ENCODE measurements at places on chromosomes 11 and 22. TPM values are rescaled to one million over a fixed set of nuclear protein-coding genes. Genes with fewer than 3 reads are reported as not detected.

MOV10L1 gene
- total RNA-seq: not detected

DNA sequence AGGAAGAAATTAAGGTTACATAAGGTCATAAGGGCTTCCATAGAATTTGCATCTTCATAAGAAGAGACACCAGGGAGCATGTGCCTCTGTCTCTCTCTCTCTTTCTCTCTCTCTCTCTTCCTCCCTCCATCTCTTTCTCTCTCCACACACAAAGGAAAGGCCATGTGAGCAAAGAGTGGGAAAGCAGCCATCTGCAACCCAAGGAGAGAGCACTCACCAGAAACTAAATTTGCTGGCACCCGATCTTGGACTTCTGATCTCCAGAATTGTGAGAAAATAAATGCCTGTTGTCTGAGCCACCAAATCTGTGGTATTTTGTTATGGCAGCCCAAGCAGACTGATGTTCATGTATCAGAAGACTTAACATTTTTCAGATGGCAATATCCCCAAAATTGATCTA, 6.4 kb upstream of the KRTAP5-10 start:
- no peak for DNase-seq

DNA sequence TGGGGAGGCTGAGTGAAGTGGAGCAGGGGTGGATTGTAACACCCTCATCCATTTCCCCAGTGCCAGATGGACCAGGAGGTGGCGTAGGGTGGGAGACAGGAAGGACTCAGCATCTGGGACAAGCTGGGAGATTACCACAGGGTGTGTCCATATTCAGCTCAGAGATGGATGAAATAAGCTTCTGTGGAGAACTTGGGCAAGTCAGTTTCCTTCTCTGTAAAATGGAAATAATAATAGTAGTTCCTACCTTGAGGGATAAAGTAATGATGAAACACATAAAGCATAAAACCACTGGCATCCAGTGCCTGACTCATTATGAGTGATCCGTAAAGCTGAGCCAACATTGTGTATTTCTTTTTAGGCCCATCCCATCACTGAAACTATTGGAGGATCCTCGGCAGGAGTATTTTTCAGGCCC, 607 bp upstream of the ROBO4 start:
- peak; percentile 94 for DNase-seq

DNA sequence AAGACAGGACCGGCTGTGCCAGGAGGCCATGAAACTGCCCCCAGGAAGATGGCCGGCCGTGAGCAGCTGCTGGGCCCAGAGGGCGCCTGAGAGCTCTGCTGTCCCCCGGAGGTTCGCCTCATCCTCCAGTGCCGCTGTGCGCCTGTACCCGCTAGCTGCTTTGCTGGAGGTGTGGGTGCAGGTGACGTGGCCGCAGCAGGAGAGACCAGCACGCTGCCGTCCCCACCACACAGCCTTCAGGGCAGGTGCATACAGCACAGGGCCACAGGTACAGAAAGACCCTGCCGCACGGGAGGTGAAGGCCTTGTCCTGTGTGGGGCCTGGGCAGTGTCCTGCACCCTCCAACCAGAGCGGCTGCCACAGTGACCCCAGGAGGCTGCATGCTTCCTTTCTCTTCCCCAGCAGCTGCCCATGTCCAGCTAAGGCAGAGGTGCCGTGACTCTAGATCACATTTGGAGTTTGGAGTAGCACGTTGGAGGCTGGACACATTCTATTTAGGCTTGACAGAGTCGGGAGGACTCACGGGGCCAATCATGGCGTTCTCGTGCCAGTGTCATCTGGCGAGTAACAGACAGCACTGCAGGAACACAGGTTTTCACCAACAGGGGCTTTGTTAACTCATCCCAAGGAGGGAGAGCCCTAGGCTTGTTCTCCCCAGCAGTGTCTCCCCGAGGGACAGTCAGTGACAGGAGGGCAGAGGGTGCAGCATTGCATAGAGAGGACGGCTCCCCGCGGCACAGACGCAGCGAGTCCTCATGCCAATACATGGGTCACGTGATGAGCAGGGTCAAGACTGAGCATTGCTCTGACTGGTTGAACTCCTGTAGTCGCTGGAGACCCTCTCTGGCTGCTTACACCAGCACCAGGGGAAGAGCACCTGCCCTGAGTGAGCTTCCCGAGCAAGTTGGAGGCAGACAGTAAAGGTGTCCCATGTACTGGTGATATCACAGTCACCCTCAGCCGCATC, 18.7 kb upstream of the PANX2 start:
- no peak for DNase-seq

DNA sequence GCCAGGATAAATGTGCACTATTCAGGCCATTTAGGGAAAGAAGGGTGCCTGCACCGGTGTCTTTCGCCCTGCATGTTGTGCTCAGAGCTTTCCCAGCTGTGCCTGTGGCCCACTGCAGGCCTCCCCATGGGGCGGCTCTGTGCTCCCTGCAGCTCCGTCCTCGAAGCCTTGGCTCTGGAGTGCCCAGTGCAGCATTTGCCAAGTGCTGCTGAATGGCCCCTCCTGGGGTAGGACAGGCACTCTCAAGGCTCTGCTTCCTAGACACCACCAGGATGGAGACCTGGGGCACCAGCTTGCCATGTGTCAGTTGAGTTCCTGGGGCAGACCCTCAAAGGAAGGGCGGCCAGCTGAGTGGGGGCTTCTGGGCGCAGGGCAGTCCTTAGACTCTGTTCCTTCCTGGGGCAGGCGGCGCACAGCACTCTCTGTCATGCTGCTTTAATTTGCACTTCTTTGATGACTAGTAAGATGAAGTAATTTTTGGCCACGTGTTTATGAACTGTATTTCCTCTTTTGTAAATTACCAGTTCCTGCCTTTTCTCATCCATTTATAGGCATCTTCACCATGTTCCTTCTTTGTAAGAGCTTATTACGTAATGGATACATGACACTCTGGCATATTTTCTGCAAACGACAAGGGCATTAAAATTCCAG, 32.1 kb upstream of the GNB1L start:
- DNase-seq: peak; percentile 32

DNA sequence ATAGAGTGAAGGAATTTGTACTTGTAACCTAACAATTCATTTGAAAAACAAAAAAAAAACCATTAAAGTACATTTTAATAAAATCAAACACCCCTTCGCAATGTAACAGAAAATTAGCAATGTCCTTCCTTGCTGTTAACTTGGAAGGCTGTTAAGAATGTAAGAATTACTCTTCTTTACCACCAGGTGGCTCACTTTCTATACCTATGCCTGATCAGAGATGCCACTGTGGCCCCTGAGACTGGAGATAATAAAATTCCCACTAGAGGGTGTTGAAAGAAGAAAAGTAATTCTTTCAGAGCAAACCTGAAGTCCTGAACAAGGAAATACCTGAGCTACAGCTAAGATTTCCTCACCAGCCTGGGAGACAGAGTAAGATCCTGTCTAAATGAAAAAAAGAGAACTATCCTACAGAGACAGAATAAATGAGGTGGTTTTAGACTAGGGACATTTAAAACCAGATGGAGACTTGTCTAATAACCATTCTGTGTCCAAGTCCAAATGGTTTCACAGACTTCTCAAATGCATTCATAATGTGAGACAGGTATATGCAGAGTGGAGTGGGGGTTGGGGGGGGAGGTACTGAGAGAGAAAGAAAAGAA, 1089.3 kb downstream of the FAM181B start:
- peak; percentile 51 for DNase-seq

DNA sequence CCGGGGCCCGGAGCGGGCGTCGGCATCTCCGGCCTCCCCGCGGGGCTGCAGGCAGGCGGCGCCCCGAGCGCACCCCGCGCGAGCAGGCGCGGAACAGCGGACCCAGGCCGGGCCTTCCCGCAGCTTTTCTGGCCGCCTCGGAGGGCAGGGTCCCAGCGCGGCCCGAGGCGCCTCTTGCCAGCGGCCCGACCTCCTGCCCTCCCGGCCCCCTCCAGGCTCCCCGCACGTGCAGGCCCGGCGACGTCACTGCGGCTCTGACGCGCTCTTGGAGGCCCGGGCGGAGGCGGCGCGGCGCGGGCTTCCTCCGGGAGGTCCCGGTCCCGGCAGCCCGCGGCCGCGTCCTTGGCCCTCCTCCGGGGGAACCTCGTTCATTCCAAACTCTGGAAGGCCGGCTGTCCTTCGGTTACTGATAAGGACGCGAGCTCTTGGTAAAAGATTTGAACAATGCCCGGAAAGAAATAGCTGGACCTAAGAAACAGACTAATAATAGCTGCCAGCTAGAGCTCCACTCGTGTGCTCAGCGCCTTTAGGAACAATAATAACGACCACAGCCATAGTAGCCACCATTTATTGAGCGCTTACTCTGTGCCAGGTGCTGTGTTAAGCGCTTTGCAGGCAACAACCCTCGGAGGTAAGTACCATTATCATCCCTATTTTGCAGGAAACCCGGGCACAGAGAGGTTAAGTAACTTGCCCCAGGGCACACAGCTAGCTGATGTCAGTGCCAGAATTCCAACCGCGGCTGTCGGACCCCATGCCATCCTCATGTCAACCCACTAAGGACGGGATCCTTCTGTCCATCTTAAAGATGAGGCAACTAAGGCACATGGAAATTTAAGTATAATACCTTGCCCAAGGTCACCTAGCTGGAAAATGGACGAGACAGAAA, 39.1 kb upstream of the CREB3L1 start:
- DNase-seq: peak; percentile 32

DNA sequence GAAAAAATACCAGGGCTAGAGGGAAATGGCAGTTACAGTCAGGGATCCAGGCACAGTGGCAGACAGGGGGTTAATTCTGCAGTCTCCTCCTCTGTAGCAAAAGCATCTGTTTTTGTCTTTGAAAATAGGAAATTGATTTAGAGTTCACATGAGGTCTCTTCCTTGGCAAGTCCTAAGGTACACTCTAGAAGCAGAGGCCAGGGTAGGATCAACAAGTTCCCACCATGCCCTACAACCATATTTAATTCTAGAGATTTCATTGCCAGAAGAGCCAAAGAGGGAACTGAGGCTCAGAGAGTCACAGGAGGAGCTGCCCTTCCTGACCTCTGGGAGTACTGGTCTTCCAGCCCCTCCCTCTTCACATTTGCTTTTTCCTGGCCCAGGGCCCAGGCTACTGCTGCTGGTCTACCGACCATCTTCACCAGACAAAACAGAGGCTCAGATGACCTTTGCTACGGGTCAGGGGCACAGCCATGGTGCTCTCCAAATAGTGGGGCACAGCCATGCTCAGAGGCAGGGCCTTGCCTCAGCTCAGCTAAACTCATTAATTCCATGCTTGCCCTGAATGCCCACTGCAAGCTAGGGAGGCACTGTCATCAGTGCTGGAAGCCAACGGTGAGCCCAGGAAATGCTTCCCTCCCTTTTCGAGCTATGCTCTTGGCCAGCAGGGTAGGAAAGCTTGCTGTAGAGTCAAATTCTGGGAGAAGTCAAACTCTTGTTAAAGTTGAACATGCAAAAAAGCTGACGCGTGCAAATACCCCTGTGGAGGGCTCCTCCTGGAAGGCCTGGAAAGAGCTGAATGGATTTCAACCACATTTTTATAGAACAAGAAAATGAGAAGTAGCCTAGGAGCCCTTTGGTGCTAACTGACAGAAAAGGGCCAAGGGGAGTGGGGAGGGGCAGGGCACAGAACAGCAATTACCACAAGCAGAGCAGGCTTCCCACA, 11.7 kb upstream of the CHRM4 start:
- no peak for DNase-seq
